Breast epithelium (tissue), 4 donors: ENCODE measurements at places on chromosomes 1 and 21.
A peak's percentile ranks its signal among the peaks of the same experiment; 100 is the strongest.

DNA sequence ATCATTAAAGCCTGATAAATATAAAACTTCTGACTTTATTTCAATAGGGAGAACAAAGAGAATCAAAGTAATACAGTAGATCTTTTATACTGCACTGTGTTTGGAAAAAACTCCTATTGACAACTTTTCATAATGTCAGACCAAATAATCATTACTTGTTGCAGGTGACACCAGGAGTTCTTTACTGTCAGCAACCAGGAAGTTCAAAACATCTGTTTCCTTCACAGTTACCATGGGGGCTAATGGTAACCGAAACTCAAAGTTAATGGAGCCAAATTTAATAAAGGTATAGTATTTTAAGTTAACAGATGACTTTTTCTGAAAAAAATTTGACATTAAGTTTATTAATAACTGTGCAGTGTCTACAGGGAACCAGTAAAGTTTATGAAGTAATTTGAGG, 10.6 kb downstream of the EFCAB7 start:
- H3K4me3 ChIP-seq: no peak overlapping the region
- H3K4me1 ChIP-seq: no peaks in the 10 kb centered on the region
- no peak for DNase-seq
- no peak overlapping the region for H3K27ac ChIP-seq

DNA sequence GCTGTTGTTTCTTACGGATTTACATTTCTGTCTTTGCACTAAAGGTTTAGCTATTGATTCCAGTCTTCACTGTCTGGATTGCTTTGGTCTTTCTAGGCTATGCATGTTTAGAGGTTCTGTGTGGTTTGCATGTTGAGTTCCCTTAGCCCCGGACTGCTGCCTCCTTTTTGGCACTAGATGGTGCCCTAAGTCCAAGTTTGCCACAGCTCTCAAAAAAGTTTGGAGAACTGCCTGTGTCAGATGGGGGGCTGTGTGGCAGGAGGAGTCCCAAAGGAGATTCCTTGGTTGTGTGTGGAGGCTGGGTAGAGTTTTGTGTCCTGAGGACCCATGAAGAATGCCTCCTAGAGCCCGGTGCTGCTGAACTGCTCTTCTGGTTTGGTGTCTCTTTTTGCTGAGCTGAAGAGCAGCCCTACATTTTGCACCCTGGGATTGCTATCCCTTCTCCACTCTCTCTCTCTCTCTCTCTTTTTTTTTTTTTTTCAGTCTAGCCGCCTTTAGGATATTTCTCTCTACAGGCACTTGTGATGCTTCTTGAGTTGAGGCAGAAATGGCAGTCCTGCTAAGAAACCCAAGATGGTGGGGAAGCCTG, 74.4 kb downstream of the PTGS2 start:
- H3K27me3 ChIP-seq: no peaks in the 10 kb centered on the region
- no peaks in the 10 kb centered on the region for H3K4me1 ChIP-seq
- H3K4me3 ChIP-seq: no peak overlapping the region
- H3K36me3 ChIP-seq: no peaks in the 10 kb centered on the region

- H3K4me1 ChIP-seq: no peaks in the 10 kb centered on the region
- no peak overlapping the region for H3K27ac ChIP-seq
- DNase-seq: no peak
- no peaks in the 10 kb centered on the region for H3K27me3 ChIP-seq
- H3K36me3 ChIP-seq: no peaks in the 10 kb centered on the region
Measured at GRCh38 chr1:88735909-88736308, 51.8 kb downstream of the PKN2 start.

- H3K36me3 ChIP-seq: no peaks in the 10 kb centered on the region
- peaks cover 4% of the 10 kb centered on the region for H3K4me1 ChIP-seq
- peak overlapping the region; percentile 96 for H3K27ac ChIP-seq
- H3K4me3 ChIP-seq: peak overlapping the region; percentile 94
- H3K27me3 ChIP-seq: no peaks in the 10 kb centered on the region
- DNase-seq: peak; percentile 84
Measured at GRCh38 chr1:154627257-154628120, 19.5 kb upstream of the ADAR start.

DNA sequence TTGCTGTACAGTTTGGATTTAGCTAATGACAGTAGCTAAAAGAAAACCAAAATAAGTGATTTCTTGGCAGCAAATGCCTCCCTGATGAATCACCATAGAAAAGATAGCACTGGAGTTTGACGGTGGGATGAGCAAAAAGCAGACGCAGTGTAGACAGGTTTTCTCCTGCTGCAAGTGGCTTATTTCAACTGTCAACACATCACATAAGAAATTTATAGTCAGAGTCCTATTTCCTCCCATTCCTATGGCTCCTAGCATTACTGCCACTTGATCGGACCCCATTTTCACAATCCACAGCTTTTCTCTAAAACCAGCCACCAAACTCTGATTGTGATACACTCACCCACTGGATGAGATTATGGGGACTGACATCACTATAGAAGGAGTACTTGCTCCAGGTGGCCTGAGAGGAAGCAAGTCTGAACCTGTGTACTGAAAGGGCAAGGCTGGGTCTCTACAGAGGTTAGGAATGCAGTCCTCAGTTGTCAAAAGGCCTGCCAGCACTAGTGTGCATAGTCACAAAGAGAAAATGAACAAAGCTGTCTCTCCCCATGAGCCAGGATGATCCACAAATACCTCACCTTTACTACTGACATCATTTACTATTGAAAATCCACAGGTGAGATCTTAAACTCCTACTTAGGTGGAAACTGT, 359.8 kb downstream of the LTN1 start:
- no peaks in the 10 kb centered on the region for H3K27me3 ChIP-seq
- peak overlapping the region; percentile 64 for H3K27ac ChIP-seq
- no peaks in the 10 kb centered on the region for H3K4me1 ChIP-seq
- peak; percentile 32 for DNase-seq
- no peak overlapping the region for H3K4me3 ChIP-seq

DNA sequence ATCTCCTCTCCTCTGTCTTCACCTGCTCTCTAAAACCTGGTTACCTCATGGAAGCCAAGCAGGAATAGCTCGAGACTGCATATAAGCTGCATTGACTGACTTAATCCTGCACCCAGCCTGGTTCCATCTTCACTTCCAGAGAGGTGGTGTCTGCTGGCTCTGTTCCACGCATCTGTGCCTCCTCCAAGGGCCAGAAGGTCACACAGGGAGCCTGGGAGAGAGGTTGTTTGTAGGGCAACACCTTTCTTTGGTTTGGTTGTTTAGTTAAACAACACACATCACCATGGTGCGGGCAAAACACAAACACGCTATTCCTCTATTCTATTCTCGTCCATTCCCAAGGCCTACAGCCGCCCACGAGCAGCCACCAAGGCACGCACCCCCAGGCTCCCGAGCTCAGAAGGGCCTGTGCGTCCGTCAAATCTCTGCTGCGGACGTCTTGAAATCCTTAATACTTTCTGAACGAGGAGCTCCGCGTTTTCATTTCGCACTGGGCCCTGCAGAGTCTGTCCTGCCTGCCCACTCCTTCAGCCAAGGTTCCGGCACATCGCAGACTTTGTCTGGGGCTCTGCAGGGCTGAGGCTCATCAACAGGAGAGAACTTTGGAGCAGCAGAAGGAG, 116.2 kb downstream of the RIPK4 start:
- no peak for DNase-seq
- H3K27ac ChIP-seq: no peak overlapping the region
- H3K36me3 ChIP-seq: no peaks in the 10 kb centered on the region
- no peaks in the 10 kb centered on the region for H3K27me3 ChIP-seq
- no peaks in the 10 kb centered on the region for H3K4me1 ChIP-seq

- no peak for DNase-seq
- no peaks in the 10 kb centered on the region for H3K4me1 ChIP-seq
- H3K27ac ChIP-seq: no peak overlapping the region
- H3K27me3 ChIP-seq: no peaks in the 10 kb centered on the region
- no peak overlapping the region for H3K4me3 ChIP-seq
Measured at GRCh38 chr21:29430576-29430975, 131.9 kb downstream of the BACH1 start.

DNA sequence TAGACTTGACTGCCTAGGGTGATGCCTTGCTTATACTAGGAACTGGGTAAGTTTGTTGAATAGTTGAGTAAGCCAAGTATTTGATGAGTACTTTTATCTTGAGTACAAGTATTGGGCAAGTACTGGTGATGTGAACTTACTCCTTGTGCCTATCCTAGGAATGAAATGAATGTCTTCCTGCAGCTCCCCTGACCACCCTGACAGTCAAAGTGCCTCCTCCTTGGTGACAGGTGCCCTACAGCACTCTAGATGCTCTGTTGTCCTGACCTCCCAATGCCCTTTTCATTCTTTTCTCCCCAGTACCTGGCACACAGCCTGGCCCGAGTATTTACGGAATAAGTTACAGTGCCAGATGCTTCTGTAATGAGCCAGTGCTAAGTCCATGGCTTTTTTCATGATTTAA, 25.5 kb downstream of the PCSK9 start:
- H3K27me3 ChIP-seq: no peaks in the 10 kb centered on the region
- no peaks in the 10 kb centered on the region for H3K36me3 ChIP-seq
- H3K27ac ChIP-seq: peak overlapping the region; percentile 5
- DNase-seq: peak; percentile 58

DNA sequence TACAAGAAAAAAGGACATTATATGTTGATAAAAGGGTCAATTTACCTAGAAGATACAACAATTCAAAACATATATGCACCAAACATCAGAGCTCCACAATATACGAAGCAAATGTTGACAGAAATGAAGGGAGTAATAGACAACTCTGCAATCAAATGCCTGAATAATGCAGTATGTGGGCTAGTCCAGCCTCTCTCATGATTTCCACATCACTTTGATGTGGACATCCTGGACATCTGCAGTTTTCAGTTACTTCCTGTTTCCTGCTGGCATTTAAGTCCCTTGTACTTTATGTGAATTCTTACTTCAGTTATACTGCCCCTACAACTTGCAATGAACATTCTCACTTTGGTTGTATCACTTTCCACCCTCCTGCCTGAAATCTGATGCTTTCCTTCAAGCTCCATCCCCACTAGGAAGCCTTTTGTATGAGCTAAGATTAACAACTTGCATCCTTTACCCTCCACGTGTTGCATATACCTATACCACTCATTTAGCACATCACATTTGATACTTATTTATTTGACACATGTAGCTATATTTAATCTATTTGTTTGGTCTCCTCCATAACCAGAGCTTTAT, 36.7 kb downstream of the DISC1 start:
- DNase-seq: no peak
- H3K27ac ChIP-seq: no peak overlapping the region
- H3K4me1 ChIP-seq: no peaks in the 10 kb centered on the region
- H3K27me3 ChIP-seq: no peaks in the 10 kb centered on the region
- no peaks in the 10 kb centered on the region for H3K36me3 ChIP-seq

DNA sequence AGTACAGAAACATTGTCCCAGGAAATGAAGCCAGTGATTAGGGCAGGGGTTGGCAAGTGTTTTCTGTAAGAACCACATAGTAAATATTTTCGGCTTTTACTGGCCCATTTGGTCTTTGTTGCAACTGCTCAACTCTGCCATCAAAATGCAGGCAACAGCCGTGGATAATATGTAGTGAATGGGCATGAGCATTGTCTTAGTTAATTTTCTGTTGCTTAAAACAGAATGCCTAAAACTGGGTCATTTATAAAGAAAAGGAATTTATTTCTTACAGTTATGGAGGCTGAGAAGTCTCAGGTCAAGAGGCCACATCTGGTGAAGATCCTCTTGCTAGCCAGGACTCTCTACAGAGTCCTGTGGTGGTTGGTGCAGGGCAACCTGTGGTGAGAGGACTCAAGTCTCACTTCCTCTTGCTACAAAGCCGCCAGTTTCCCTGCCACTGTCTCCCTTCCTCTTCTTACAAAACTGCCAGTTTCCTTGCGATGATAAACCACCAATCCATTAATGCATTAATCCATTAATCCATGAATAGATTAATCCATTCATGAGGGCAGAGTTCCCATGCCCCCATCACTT, 166.4 kb downstream of the PSMG1 start:
- no peaks in the 10 kb centered on the region for H3K4me1 ChIP-seq
- H3K36me3 ChIP-seq: no peaks in the 10 kb centered on the region
- no peak overlapping the region for H3K4me3 ChIP-seq

- H3K4me3 ChIP-seq: no peak overlapping the region
- H3K4me1 ChIP-seq: no peaks in the 10 kb centered on the region
- no peak overlapping the region for H3K27ac ChIP-seq
- no peak for DNase-seq
- H3K36me3 ChIP-seq: no peaks in the 10 kb centered on the region
- H3K27me3 ChIP-seq: no peaks in the 10 kb centered on the region
Measured at GRCh38 chr1:190176776-190177175, 300.9 kb downstream of the BRINP3 start.

- no peak overlapping the region for H3K27ac ChIP-seq
- H3K36me3 ChIP-seq: no peaks in the 10 kb centered on the region
- H3K4me1 ChIP-seq: peaks cover 8% of the 10 kb centered on the region
- no peak for DNase-seq
- no peak overlapping the region for H3K4me3 ChIP-seq
Measured at GRCh38 chr1:41822866-41823265, 95.9 kb downstream of the HIVEP3 start.

DNA sequence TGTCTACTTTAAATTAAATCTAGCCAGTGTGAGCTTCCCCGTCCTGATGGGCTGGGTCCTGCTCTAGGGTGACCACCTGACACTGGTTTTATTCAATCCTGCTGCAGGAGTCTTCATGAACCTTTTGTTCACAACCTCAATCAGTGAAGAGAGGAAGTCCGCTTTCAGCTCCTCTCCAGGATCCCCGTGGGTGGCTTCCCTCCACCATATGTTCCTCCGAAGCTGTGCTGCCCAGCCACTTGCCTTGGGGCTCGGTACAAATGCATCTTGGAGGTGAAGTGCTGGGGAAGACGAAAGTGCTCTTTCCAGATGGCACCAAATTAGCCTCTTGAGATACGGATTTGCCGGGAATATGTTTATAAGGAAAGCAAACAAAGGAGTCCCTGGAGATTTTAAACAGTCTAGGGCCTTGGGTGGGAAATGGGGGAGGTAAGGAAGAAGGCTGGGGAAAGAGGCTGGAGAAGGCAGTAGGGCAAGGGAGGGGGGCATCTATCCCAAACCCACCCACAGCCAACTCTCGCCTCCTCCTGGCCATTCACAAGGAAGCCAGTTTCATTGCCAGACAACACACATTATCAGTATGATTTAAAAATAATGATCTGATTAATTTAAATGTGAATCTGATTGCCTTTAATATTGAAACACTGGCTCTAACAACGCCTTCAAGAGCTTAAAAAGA, 430.8 kb downstream of the DISC1 start:
- no peak overlapping the region for H3K4me3 ChIP-seq
- no peaks in the 10 kb centered on the region for H3K36me3 ChIP-seq
- H3K4me1 ChIP-seq: no peaks in the 10 kb centered on the region
- DNase-seq: no peak
- no peaks in the 10 kb centered on the region for H3K27me3 ChIP-seq

DNA sequence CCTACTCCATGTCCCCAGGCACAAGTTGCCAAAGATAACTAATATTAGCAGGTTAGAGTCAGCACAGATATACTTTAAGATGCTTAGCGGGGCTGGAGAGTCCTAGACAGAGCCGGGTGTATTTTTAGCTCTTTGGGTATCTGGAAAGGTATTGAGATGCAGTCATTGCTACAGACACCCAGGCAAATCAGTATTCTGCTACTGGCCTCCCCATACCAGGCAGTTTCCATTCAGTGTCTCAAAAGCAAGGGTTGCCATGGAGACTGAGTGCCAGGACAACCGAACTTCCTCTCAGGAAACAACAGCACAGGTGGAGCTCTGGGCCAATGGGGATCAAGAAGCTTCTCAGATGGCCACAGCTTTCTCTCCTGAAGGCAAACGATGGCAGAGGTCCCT, 45.3 kb downstream of the KCNC4 start:
- no peak overlapping the region for H3K4me3 ChIP-seq
- no peaks in the 10 kb centered on the region for H3K4me1 ChIP-seq
- no peaks in the 10 kb centered on the region for H3K36me3 ChIP-seq
- peak; percentile 14 for DNase-seq
- H3K27ac ChIP-seq: no peak overlapping the region
- no peaks in the 10 kb centered on the region for H3K27me3 ChIP-seq
